ENCODE measurements at places on chromosomes 1 and 21. TPM values are rescaled to one million over a fixed set of nuclear protein-coding genes. Genes with fewer than 3 reads are reported as not detected.

DAB1 gene
- not detected for total RNA-seq

ANGPTL3 gene
- total RNA-seq, result not detected

NR1I3 gene
- 0.26 TPM for total RNA-seq

CACNA1S gene
- not detected for total RNA-seq

OR2L2 gene
- not detected for total RNA-seq

CFHR3 gene
- total RNA-seq, result 0.20 TPM

PLEKHA6 gene
- total RNA-seq, result 37.8 TPM

RGS13 gene
- total RNA-seq, result not detected

TINAGL1 gene
- 0.51 TPM for total RNA-seq

TRIM58 gene
- not detected for total RNA-seq

MROH9 gene
- not detected for total RNA-seq

CENPL gene
- 12.5 TPM for total RNA-seq

NUAK2 gene
- 28.8 TPM for total RNA-seq

NID1 gene
- total RNA-seq, result 7.7 TPM

ZNF593OS gene
- not detected for total RNA-seq

STUM gene
- not detected for total RNA-seq

NEK2 gene
- total RNA-seq, result 43.0 TPM

FAF1 gene
- 39.9 TPM for total RNA-seq

SMIM1 gene
- total RNA-seq, result 1.7 TPM

QSOX1 gene
- 65.2 TPM for total RNA-seq

SHE gene
- total RNA-seq, result 0.16 TPM

SLAMF6 gene
- total RNA-seq, result not detected

LY9 gene
- total RNA-seq, result 0.22 TPM

CD53 gene
- total RNA-seq, result not detected

KRTAP19-3 gene
- not detected for total RNA-seq

GNL2 gene
- total RNA-seq, result 49.7 TPM

C1orf94 gene
- not detected for total RNA-seq

SPRR2A gene
- not detected for total RNA-seq

BEND5 gene
- total RNA-seq, result not detected

RHD gene
- not detected for total RNA-seq

HSD3B2 gene
- not detected for total RNA-seq

TGFB2 gene
- total RNA-seq, result 14.0 TPM

FMO4 gene
- total RNA-seq, result 0.45 TPM

EVA1C gene
- total RNA-seq, result 53.0 TPM

SPATA45 gene
- not detected for total RNA-seq

SH2D1B gene
- total RNA-seq, result 0.10 TPM

BPNT1 gene
- 17.8 TPM for total RNA-seq

MRPL9 gene
- total RNA-seq, result 98.7 TPM

TMPRSS3 gene
- 0.20 TPM for total RNA-seq

SPRR3 gene
- total RNA-seq, result not detected

NUP133 gene
- total RNA-seq, result 15.9 TPM

OLFML3 gene
- 4.1 TPM for total RNA-seq

KLHL17 gene
- 10.3 TPM for total RNA-seq

GORAB gene
- 6.1 TPM for total RNA-seq

AK5 gene
- 8.2 TPM for total RNA-seq

LRRN2 gene
- 11.8 TPM for total RNA-seq

ADAMTS5 gene
- total RNA-seq, result not detected

FCMR gene
- 3.9 TPM for total RNA-seq

BTBD8 gene
- 0.84 TPM for total RNA-seq

TNFRSF8 gene
- total RNA-seq, result 0.11 TPM

RPE65 gene
- not detected for total RNA-seq

CFHR1 gene
- not detected for total RNA-seq

CHI3L1 gene
- total RNA-seq, result not detected

OR2AK2 gene
- not detected for total RNA-seq

OR2W3 gene
- total RNA-seq, result not detected

S100A8 gene
- not detected for total RNA-seq

FMO2 gene
- total RNA-seq, result not detected

CA6 gene
- total RNA-seq, result not detected
